ENCODE measurements at places on chromosomes 5 and 9.

- DNase-seq, result no peak
Measured at GRCh38 chr9:34124926-34125325, 1.6 kb downstream of the DCAF12 start.

- no peak for DNase-seq
Measured at GRCh38 chr5:82044010-82044409, 72.2 kb downstream of the ATG10 start.

- DNase-seq, result no peak
Measured at GRCh38 chr5:32645246-32645645, 59.9 kb downstream of the SUB1 start.

DNA sequence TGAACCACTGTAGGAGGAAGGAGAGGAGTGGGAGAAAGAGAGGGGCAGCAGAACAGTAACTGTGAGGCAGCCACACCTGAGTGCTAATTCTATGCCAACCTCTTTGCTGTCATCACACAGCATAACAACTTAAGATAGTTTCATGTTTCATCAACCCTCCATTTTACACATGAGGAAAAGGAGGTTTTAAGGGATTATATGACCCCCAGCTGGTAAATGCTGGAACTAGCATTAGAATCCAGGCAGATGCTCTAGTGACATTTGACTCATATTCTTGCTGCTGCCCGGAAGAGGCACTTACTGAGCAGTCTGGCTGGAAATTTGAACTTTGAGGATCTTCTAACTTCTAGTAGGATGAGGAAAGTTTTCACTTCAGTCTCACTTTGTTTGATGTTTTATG, 24.1 kb upstream of the VLDLR start:
- DNase-seq, result peak; percentile 51

GRCh38 chr9:124789531-124789930, 12.6 kb downstream of the OLFML2A start:
- no peak for DNase-seq

DNA sequence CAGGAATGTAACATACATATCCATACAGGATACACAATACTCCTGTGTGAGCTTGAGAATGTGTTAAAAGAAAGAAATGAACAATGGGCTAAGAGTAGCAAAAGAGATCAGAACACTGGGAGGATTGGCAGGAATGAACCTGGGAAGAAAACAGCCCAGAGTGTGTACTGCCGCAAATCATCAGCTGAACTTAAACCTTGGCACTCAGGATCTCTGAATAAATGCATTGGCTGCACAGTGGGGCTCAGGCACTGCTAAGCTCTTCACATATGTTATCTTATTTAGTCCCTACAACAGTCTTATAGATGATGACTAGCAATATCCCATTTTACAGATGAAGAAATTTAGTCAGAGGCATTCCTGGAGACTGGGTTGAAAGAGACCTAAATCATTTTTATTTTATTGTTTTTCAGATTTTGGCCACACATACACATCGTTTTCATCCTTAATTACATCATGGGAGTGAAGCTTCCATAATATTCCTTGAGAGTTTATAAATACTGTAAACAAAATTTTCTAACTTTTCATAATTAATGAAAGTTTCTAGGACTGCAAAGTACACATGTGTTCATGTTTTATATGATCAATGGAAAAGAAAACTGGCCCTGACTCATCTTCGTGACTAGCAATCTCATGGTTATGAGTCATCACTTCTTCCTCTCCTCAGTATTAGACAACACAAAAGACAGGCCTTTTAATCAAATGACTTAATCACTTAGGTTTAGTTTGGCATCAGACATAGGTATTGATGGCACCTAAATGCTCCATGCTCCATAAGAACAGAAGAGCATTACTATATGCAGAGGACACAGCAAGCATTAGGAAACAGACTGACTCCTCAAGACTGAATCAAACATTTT, 59.2 kb downstream of the CDH18 start:
- no peak for DNase-seq

GRCh38 chr9:8186560-8186959, 387.0 kb upstream of the DMAC1 start:
- no peak for DNase-seq

DNA sequence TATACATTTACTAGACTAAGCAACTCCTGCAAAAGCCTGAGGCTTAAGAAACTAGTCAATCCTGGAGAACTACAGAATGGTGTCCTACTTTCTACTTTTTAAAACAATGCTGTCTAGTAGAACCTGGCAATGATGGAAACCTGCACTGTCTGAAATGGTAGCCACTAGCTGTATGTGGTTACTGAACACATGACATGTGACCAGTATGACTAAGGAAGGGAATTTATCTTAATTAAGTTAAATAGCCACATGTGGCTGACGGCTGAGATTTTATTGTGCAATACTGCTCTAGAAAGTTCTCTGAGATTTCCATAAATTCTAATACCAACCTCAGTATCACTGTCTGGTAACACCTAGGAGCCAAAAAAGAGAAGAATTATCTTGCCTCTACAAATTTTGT, 44.9 kb upstream of the RAPGEF6 start:
- no peak for DNase-seq

DNA sequence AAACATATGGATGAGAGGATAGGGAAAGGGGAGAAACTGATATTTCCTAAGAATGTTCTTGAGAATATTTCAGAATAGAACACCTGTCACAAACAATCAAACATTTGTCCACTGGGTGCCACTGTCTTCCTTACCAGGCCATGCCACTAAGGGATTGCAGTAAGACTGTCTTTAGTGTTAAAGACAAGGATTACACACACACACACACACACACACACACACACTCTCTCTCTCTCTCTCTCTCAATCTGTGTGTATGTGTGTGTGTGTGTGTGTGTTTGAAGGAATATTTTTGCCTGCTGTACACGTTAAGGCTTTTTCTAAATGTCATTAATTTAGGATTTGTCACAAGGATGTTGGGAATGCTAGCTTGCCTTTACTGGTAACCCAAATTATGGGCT, 54.4 kb downstream of the CCDC192 start:
- peak; percentile 68 for DNase-seq

- no peak for DNase-seq
Measured at GRCh38 chr5:20605732-20606525, 617.9 kb upstream of the CDH18 start.

- no peak for DNase-seq
Measured at GRCh38 chr5:143434261-143435209, 31.0 kb upstream of the NR3C1 start.
